ENCODE measurements at places on chromosomes 11 and 22.

DNA sequence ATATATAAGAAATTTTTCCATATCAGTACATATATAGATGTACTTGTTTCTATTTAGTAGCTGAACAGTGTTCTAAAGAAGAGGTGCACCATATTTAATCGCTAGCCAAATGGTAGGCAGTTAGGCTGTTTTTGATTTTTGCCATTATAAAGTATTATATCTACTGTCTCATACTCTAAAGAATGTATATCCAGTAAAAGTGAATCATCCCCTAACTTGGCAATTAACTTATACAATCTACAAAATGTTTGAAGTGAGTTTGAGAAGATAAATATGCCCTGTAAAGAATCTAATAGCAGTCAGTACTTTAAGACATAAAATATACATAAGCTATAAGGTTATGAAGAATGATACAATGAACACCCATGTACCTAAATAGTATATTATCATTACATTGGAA, 291.5 kb downstream of the SWAP70 start:
- no peak for DNase-seq

DNA sequence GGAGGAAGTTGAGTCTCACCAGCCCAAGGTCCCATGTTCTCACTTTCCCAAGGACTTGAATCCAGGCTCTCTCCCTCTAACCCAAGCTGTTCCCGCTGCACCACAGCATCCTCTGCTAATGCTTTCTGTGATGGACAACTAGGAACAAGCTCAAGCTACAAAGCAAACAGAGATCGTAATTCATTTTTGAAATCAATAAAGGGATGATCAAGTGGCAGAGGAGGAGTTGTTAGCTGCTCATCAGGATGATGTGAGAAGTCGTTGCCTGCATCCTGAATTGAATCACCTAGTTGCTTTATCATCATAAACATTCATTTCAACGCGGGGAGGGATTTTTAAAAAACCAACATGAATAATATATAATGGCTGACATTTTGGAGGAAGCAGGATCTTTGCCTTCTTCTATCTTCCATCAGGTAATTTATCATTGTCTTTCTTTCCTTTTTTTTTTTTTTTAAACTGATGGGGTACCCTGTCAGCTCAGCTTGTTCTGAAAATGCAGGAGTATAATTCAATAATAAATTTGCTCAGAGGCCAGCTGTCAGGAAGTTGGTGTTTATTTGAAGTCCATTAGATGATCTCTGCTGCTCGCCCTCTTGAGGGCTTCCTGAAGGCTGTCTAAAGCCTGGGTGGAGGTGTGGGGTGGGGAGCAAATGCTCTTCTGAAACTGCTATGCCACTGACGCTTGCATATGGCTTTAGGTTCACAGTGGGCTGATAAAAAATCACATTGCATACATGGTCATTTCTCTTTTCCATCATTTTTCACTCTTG, 174.4 kb upstream of the NARS2 start:
- DNase-seq = no peak

GRCh38 chr11:80727315-80727714, 1286.5 kb upstream of the TENM4 start:
- DNase-seq = no peak

DNA sequence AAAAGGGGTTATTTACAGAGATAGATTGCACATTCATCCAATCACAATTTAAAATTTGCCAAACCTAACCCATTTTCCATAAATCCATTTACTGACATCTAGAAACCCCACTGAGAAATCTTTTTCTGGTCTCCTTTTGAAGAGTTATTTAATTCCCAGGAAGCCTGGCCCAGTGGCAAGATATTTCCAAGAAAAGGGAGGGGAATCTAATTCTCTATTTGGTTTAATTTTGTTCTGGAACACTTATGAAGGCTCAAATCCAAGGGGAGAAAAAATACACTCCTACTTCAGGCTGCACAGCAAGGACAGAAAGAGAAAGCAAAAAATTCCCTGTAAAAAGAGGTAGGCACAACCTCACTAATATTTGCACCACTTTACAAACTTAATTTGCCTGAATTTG, 88.2 kb upstream of the LDLRAD3 start:
- DNase-seq = no peak

GRCh38 chr11:35011389-35011788, 95.0 kb downstream of the PDHX start:
- DNase-seq = no peak

- DNase-seq = no peak
These were observed 462.6 kb downstream of the BUD13 start for GRCh38 chr11:116310226-116310625.

GRCh38 chr11:101277036-101277435, 147.4 kb upstream of the PGR start:
- no peak for DNase-seq

GRCh38 chr11:118574636-118575035, 2.4 kb downstream of the ARCN1 start:
- no peak for DNase-seq

- peak; percentile 56 for DNase-seq
These were observed at the start of gene GRK3 for GRCh38 chr22:25564320-25564978. Gene GRK3 (plus strand): TSS chr22:25564675. CDS start chr22:25565041, 366 bp downstream.

All from activated naive CD8-positive, alpha-beta T cell treated with anti-CD3 and anti-CD28 coated beads, Interleukin-2, amount 50 U/mL, for 16 hours (primary cell).